ENCODE measurements at places on chromosomes 2 and 18.

- no peak for DNase-seq
Observed at GRCh38 chr2:20027705-20028434, 15.4 kb upstream of the MATN3 start.

- DNase-seq, result no peak
Observed at GRCh38 chr2:138090330-138090729, 126.1 kb downstream of the HNMT start.

DNA sequence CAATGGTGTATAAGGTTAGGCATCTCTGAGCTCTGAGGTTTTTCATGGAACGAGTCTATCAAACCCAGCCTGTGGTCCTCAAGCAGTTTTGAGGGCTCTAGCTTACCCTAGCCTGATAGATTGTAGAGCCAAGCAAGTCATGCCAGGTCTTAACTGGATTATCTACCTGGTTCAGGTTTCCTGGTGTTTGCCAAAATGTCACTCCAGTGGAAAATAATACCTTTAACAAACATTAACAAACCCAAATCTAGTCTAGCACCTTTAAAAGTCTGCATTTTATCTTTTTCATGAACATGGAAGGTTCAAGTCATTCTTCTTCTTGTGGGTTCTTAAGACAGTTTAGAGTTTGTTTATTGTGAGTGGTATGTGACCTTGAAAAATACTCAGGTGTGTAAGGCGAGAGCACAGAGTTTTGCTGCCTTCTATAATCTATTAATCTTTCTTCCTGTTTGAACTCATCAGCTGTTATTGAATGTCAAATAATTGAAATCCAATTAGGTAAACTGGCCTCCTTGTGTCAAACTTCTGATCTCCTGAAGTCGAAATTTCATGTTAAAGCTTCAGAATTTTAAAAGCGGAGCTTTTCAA lies 13.4 kb upstream of the ADGRF3 start:
- no peak for DNase-seq

GRCh38 chr2:237200462-237200861 lies 114.8 kb downstream of the COPS8 start:
- DNase-seq, result no peak

DNA sequence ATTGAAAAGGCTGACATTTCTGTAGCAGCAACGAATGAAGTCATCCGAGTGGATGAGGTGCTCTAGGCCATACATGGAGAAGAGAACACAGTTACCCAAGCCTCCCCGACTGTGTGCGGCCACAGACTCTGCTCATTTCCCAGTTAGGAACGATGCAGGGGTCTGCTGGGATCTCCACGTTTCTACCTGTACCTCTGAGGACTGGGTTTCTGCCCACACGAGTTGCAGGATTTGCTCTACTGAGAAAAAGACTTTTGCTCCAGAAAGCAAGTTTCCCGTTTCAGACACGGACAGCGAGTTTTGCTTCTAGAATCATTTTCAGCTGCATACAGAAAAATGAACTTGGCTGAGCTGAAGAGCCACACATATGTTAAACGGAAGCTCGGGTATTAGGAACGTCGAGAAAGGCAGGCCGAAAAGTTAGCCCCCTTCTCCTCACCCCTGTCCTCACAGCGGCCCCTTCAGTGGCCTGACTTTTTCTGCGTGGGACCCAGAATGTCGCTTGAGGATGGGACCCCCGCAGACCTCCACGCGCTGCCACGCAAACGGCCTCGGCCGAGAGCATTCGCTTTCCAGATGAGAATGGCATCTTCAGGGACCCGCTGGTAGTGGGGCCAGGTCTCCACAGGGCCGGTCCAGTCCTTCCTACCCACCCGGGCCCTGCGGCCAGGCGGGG lies 582 bp upstream of the RAB31 start:
- no peak for DNase-seq

Measured in RWPE2 (cell line).